ENCODE measurements at places on chromosomes 1 and 21.

DNA sequence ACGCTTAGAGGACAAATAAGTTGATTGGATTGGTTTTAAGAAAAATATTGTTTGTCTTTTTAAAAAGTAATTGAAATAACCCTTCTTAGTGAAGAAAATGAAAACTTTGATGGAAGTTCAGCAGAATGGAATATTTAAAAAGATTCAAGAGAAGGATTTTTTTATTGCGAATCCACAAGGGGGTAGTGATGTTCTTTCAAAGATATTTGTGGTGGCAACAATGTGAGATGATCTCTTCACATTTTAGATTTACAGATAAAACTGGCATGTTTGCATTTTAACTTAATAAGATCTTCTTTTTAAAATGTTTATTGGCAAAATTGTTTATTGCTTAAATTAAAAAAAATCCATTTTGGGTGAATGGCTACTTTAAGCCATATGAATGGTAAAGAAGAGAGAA, 8.9 kb downstream of the CAMTA1 start:
- DNase-seq: no peak

DNA sequence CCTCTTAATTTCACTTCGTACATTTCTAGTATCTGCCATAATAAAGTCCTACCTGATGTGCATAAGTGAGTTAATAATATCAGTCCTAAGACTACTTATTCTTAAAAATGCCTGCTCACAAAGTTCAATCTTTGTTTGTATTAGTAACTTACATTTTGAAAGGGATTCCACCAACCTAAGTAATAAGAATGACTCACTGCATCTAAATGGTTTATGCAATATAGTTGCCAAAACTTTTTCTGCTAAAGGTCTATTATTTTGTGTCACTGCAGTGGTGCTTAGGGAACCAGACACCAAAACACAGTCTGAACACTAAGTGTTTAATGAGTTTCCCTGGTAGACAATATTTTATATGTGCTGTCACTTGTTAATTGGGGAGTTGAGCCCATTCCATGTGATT, 1.8 kb downstream of the ZNF669 start:
- no peak for DNase-seq

- no peak for DNase-seq
These were observed 394.4 kb upstream of the VAMP3 start for GRCh38 chr1:7376676-7377075.

GRCh38 chr1:32967888-32968568, 3.4 kb upstream of the RNF19B start:
- no peak for DNase-seq

GRCh38 chr1:232493869-232494268, 136.1 kb downstream of the SIPA1L2 start:
- DNase-seq: no peak

- no peak for DNase-seq
These were observed 566 bp upstream of the PAQR7 start for GRCh38 chr1:25875856-25876692.

GRCh38 chr1:41775956-41776585, 142.7 kb downstream of the HIVEP3 start:
- DNase-seq: no peak

DNA sequence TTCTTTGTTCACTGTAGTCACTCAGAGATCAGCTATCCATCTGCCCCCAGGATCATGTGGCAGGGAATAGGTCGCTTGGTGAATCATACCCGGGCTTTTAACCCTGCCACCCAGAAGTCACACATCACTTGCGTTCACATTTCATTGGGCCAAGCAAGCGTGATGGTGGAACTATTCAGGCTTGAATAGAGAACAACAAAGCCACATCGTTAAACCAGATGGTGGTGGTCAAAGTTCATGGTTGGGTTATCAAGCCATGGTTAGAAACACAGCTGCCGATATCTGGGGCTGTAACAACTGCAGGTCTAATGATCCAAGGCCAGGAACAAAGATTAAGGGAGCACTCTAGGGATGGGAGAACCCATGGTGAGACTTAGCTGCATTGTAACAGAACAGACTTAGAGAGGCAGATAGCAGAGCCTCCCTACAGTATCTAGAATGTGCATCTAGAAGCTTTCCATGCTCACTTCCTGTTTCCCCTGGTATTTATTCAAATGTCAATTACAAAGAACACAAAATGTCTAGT, 40.0 kb upstream of the PTPRC start:
- no peak for DNase-seq

All from skeletal muscle cell (primary cell).